Activated CD8-positive, alpha-beta memory T cell treated with anti-CD3 and anti-CD28 coated beads for 4 hours (primary cell): ENCODE measurements at places on chromosomes 11 and 22.

- no peak for DNase-seq
These were observed 81.3 kb downstream of the SERGEF start for GRCh38 chr11:17931595-17931994.

- DNase-seq: no peak
These were observed 5.7 kb downstream of the AP2A2 start for GRCh38 chr11:931385-931784.

GRCh38 chr11:117610045-117610444 is 187.0 kb downstream of the DSCAML1 start:
- no peak for DNase-seq

- DNase-seq: no peak
These were observed 11.9 kb downstream of the HOATZ start for GRCh38 chr11:111526501-111526900.

DNA sequence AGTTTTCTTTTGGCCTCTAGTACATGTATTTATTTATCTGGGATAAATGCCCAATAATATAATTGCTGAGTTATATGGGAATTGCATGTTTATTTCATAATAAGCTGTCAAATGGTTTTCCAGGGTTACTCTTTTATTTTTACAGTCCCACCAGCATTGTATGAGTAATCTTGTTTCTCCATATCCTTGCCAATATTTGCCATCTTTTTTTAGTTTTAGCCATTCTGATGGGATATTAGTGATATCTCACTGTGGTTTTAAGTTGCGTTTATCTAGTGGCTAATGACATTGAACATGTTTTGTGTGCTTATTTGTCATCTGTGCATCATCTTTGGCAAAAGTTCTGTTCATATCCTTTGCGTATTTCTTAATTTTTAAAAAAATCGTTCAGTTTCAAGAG is 372.8 kb upstream of the CCDC179 start:
- DNase-seq: no peak

DNA sequence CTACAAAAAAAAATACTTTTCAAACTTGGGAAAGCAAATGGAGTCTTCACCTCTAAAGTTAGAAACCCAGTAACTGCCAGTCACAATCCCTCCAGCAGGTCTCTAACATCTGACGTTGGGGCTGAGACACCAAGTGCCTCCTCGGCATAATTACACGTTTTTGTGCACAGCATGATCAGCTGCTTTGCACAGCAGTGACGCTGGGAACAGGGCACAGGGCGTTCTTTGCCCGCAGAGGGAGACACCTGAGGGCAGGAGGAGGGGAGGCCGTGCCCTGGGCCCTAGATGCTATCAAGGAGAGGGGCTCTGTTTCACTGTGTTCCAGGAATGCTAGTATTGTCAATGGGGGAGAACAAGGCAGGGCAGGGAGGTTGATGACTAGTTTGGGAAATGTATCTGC is 120.1 kb downstream of the PARVA start:
- no peak for DNase-seq

DNA sequence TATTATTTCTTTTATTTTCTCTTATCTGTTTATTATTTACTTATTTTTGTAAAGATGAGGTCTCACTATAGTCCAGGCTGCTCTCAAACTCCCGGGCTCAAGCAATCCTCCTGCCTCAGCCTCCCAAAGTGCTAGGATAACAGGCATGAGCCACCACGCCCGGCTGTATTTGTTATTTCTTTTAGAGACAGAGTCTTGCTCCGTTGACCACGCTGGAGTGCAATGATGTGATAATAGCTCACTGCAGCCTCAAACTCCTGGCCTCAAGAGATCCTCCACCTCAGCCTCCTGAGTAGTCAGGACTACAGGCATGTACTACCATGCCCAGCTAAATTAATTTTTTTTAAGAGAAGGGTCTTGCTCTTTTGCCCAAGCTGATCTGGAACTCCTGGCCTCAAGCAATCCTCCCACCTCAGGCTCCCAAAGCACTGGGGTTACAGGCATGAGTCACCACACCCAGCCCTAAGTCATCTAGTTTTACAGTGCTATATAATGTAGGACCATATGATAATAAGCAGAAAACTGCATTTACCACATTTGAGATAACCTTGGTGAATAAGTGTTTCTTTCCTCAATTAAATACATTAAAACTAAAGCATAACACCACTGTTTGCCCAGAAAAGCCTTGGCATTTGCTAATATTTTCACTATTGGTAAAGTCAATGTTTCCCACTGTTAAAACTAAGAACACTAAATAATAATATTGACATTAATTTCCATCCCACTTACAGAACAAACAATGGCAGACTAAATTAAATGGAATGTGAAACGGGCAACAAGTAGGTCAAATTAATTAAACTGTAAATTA is 127.5 kb downstream of the SIK3 start:
- DNase-seq: no peak

DNA sequence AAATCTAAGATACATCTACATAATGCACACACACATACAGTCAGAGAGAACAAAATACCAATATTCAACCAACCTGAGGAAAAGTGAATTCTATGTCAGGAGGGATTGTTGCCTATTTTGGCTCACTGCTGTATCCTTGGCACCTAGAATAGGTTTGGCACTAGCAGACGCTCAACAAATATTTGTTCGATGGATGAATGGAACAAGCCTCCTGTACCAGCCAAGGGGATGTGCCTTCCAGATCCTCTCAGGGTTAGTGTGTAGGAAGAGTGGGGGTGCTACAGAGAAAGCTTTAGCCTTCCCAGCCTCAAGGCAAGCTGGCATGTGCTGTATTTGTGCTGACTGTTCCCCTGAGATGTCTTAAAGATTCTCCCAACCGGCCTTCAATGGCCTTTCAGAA is 23.3 kb upstream of the POU2AF1 start:
- no peak for DNase-seq

DNA sequence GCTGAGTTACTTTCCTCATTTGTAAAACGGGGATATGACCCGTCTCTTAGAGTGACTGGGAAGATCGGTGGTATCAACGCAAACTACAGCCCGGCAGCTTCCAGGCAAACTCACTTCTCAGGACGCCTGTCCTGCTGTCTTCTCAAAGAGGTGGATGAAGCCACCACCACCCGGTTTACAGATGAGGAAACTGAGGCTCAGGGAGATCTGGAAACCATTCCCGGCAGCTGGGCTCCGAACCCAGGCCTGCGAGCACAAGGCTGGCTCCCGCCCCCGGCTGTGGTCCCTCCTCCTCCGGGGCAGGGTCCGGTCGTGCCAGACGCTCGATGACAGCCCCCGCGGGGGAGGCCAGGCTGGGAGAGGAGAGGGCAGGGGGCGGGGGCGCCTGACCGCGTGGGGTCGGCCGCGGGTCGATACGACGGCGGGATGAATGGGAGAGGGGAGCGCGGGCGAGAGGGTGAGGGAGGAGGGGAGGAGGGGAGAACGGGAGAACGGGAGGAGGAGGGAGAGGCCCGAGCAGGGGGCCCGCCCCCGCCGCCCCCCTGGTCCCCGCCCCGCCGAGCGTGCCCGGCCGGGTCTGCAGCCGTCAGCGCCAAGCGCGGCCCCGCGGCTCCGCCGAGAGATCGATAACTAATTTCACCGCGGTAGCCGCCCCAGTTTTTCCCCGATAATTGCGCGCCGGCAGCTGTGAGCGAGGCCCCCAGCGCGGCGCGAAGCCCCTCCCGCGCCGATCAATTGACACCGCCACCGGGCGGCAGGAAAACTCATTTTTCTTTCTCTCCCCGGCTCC is 14.0 kb downstream of the IGLL1 start:
- no peak for DNase-seq

GRCh38 chr22:44382116-44383038 is 69.6 kb upstream of the SHISAL1 start:
- DNase-seq: no peak

DNA sequence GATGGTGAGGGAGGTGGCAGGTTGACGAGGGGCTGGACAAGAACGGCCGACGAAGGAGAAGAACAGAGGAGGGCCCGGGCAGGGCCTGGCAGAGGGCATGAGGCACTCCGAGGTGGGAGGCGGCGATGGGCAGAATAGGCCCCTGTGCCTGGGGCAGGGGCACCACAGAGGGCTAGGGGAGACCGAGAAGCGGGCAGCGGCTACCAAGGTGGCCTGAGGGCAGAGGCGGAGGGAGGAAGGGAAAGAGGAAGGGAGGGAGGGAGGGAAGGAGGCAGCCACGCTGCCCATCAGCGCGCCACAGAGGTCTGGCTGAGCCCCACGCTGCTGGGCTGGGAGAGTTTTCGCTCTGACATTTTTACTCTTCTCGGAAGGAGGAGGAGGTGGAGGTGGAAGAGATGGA is 11.3 kb downstream of the LSP1 start:
- DNase-seq: no peak

DNA sequence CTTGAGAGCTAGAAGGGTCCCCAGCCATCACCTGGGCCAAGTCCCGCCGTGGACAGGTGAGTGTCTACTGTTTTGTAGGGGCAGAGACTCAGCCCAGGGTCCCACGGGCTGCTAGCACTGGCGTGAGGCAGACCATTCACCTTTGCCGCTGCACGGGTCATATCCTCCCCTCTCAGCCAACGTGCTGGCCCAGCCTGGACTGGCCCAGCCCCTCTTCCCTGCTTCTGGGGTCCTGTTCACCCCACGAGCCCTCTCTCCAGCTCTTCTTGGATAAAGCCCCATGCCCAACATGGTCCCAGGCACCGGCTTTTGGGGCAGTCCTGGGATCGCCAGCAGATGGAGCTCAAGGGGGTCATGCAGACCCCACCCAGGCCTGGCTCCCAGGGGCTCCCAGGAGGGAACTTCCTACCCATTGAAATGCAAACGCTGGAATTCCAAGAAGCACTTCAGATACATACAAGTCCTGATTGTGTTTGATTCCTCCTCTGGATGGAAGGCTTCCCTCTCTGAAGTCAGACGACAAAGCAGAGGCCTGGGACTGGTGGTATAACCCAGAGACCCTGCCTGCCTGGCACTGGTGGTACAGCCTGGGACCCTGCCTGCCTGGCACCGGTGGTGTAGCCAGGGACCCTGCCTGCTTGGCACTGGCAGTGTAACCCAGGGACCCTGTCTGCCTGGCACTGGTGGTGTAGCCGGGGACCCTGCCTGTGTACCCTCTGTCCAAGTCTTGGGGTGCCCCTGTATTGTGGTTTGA is 8.9 kb upstream of the SEPTIN5 start:
- no peak for DNase-seq

- DNase-seq: no peak
These were observed 24.2 kb downstream of the MUC5AC start for GRCh38 chr11:1181853-1182535.

GRCh38 chr11:123065621-123066020 is 3.7 kb upstream of the HSPA8 start:
- no peak for DNase-seq

GRCh38 chr22:39221999-39222686 is 22.6 kb downstream of the PDGFB start:
- DNase-seq: no peak
